Stimulated activated CD4-positive, alpha-beta T cell treated with anti-CD3 and anti-CD28 coated beads, Interleukin-1b, Interleukin-23, amount 100 ng/mL, for 1 hour (primary cell): ENCODE measurements at places on chromosomes 5 and 9.

- DNase-seq = no peak
Observed at GRCh38 chr9:38343552-38343951, 49.0 kb upstream of the ALDH1B1 start.

DNA sequence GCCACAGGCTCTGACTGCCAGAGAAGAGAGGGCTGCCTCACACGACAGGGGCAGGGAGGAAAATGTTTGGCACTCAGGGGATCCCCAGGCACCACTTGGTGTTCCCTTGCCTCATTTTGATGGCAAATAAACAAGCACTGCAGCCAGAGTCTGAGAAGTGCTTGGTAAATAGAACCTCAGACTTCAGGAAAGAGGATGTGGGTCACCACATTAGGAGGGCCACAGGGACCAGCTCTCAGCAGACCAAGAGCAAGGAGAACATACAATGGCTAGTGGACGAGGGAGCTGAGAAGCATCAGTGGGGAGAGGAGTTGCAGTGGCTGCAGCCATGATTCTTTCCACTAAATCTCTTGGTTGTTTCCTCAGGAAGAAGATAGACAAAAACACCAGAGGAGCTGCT, 413.9 kb downstream of the GADD45G start:
- DNase-seq = no peak

DNA sequence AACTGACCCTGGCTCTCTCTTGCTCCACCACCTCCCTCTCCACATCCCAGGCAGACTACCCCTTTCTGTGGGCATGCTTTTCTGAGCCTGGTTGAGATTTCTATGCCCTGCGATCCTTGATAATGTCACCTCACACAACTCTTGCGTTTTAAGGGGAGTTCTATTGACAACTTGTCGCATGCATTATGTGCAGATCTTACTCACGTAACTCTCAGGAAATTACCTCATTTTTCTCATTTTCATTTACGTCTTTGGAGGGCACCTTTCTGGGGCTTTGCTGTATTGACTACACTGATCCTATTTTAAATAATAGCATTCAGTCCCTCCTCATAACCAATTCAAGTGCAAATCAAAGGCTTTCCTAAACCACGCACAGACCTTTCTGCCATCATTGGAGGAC, 140.4 kb upstream of the WWC1 start:
- DNase-seq = no peak

- no peak for DNase-seq
Observed at GRCh38 chr9:122070728-122071515, 22.2 kb downstream of the TTLL11 start.

GRCh38 chr5:62521319-62521718, 57.3 kb upstream of the LRRC70 start:
- no peak for DNase-seq

GRCh38 chr5:153893817-153894216, 144.9 kb downstream of the FAM114A2 start:
- no peak for DNase-seq
